ENCODE measurements at places on chromosomes 4 and X.

DNA sequence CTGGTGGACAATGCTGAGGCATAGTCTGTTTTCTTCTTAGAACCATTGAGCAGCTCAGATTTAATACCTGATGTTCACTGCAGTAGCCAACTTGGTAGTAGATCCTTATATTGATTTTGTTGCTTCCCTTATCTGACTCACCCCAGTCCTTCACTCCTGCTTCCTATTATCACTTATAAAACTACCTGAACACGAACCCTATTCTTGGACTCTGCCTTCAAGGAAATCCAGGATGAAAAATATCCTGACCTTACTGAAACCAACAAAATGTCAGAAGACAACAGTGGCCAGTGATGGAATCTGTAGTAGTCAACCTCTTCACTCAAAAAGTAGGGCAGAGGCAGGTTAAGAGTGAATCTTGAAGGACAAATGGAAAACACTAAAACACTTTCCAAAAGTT, 98.1 kb downstream of the CPEB2 start:
- no peak for DNase-seq

GRCh38 chr4:14943749-14944148, 58.5 kb upstream of the CPEB2 start:
- no peak for DNase-seq

- DNase-seq, result no peak
Observed at GRCh38 chr4:3512719-3513118, 19.5 kb downstream of the LRPAP1 start.

GRCh38 chr4:171025343-171025742, 787.9 kb upstream of the GALNTL6 start:
- DNase-seq, result no peak

- no peak for DNase-seq
Observed at GRCh38 chr4:175127314-175127713, 209.2 kb downstream of the ADAM29 start.

DNA sequence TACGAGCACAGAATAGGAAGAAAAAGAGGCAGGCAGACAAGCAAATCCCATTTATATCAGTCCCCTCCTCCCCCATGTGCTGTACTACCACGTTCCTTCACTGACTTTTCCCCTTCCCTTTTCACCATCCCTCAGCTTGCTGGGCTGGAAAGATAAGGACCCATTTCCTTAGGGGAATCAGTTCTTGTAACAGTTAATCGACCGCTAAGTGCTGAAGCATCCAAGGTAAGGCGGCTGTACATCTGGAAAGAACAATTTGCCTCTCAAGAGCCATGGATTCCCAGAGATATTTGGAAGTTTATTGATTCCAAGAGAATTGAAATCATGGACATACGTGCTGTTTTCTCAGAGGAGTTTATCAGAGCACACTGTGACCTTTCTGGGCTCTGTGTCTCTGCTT, 1688.0 kb downstream of the STIM2 start:
- no peak for DNase-seq

Data from GM20000 (cell line).